ENCODE measurements at places on chromosomes 1 and 21. TPM values are rescaled to one million over a fixed set of nuclear protein-coding genes. Genes with fewer than 3 reads are reported as not detected.

Gene VASH2
- 0.63 TPM for total RNA-seq

Gene SLC9C2
- not detected for total RNA-seq

Gene OR6K3
- not detected for total RNA-seq

Gene LCE2B
- not detected for total RNA-seq

GRCh38 chr1:94026619-94027380, 94.1 kb downstream of the ABCA4 start:
- DNase-seq = no peak

- no peak for DNase-seq
These were observed 138.4 kb downstream of the NOS1AP start for GRCh38 chr1:162207862-162208261.

- no peak for DNase-seq
These were observed 30.1 kb downstream of the CDKN2C start for GRCh38 chr1:51000160-51000559.

DNA sequence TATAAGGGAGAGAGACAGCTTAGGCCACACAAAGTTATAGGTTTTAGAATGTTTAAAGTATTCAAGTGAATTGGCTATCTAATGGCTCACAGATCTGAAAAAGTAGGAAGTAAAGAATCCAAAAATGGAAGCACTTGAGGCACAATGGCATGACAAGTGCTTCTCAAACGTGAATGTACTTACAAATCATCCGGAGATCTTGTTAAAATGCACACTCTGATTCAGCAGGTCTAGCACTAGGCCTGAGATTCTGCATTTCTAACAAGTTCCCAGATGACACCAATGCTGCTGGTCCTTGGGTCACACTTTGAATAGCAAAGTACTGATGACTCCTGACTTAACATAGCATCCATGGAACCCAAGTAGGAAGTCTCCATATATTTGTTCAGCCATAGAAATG, 20.9 kb upstream of the AGL start:
- no peak for DNase-seq

DNA sequence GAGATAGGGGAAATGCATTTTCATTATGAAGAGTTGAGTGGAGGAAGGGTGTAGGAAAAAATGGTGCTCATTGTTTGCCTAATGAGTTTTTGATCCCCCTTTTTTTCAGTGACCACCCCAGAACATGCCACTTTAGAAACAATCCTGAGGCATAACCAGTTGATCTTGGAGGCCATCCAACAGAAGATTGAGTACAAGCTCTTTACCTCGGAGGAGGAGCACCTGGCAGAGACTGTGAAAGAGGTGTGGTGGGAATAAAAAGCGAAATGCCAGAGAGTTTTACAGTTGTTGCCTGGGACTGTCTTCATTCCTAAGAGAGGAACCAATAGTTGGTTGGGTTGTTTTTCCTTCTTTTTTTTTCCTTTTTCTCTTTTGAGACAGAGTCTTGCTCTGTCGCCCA, 54.3 kb upstream of the EPHA8 start:
- no peak for DNase-seq

DNA sequence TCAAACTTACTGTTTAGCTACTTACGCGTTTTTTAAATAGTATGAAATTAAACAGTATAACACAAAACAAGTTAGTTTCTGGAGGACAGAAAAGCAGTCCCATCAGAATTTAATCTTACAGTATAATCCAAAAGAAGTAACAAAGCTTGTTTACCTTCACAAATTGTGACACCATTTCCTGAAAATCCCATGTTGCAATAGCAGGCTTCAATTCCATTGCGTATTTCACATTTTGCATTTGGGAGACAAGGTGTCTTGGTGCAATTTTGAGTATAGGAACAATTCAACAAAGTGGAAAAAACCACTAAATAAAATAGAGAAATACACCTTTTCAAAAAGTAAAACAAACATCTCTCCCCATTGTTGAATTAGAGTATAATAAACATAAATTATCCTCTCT, 1.6 kb downstream of the ADGRL4 start:
- no peak for DNase-seq

GRCh38 chr1:9253453-9254105, 19.0 kb downstream of the H6PD start:
- no peak for DNase-seq

DNA sequence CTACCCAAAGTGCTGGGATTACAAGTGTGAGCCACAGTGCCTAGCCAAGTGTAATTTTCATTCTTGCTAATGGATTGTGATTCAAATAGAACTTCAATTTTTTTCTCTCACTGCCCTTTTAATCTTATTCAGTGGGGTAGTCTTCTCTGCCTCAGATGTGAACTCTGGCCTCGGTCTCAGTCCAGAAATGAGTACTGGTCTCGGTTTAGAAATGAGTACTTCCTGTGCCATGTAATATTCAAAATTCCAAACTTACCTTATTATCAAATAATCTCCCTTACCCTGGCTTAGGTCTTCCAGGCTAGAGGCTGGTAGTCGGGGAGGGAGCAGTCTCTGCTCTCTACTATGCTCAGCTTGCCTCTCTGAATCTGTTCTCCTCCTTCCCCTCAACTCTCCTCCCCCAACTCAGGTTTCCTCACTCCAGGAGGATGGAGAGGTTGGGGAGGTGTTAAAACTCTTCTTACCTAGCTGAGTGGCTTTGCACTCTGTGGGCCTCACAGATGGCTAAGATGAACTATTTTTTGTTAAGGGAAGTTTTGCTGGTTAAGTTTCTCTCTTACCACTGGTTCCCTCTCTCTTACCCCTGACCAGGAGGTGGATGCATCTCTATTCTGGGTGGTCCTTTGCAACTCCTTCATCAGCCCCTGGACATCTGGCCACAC, 4.8 kb upstream of the SLAMF9 start:
- DNase-seq = no peak

DNA sequence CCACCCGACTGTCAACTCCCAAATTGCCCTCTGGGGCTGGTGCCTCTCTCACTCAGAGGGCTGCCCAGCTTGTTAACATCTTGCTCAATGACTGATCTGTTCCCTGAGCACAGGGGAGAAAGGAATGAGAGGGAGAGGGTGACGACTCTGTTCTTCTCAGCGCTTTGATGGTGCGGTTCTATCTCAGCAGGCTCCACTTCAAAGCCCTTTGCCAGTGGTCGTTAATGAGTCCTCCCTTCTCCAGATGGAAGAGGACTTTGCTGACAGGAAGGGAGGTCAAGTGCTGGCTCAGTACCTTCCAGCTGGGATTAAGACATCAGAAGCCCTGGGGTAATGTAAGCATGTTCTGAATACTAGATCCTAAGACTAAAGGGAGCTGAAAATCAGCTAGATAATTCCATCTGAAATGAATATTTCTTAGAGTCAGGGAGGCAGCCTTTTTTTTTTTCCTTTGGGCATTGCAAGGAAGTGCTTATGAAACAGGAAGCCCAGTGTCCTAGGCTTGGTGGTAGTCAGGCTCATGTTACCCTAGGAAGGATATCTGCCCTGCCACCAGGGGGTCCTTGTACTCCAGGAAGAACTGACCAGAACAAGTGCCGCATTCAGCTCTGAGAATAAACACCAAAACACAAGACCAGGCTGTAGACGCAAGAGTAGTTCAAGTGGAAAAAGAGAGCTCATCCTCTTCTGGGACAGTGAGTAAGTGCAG, 4.7 kb downstream of the FMOD start:
- DNase-seq = no peak

DNA sequence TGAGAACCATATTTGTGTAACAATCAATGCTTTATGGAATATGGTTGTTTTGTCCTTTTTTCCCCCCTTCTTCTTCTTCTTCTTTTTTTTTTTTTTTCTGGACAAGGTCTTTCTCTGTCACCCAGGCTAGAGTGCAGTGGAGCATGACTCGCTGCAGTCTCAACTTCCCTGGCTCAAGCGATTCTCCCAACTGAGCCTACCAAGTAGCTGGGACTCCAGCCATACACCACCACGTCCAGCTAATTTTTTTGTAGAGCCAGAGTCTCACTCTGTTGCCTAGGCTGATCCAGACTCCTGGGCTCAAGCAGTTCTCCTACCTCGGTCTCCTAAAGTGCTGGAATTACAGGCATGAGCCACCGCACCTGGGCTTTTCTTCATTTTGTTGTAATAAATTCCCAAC, 86.7 kb downstream of the FMN2 start:
- DNase-seq = no peak

- no peak for DNase-seq
These were observed 29.0 kb downstream of the HIVEP3 start for GRCh38 chr1:41889506-41890414.

DNA sequence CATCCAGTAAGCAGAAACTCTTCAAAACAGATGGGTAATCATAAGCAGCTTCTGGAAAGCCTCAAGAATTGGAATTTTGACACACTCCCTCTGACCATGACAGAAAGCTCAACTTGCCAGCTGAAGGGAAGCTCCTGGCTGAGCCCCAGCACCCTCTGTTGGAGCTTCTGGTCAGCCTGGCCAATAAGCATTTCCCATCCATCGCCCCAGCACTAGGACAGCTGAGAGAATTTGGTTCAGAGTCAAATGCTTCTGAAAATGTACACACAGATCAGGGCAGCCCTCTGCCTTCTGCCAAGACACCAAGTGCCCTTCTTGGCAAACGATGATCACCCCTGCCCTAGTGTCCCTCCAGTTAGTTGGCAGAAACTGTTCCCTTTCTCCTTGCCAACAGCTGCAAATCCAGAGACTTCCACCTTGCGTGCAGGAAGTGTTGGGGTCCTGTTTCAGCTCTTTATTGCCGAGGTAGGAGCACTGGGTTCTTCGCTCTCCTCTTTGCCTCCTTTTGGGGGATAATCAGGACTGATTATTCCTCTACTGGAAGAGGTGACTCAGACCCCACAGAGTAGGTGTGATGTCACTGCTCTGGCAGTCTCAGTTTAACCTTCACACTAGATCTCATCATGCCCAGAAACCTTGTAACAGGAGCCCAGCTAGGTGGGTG, 11.9 kb downstream of the PIGV start:
- DNase-seq = no peak

- DNase-seq = no peak
These were observed 149.6 kb upstream of the SGIP1 start for GRCh38 chr1:66384258-66384921.

DNA sequence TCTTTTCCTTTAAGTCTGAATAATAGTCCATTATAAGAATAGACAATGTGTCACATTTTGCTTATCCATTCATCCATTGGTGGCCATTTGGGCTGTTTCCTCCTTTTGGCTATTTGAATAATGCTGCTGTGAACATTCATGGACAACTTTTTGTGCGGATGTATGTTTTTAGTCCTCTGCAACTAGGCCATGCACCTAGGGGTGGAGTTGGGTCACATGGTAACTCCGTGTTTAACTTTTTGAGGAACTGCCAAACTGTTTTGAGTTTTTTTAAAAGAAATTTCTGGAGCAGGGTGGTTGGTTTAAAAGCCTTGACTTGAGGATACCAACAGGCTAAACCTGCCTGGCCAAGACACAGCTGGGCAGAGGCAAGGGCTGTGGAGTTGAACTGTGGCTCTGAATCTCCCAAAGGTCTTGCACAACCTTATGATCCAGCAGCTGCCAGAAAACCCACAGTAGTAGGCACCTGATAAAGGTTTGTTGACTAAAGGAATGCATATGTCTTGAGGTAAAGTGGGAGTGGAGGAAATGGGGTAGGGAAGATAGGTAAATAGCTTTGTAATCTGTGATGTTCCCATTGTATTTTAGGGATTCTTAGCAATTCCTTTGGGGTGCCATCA, 5.6 kb upstream of the RPTN start:
- DNase-seq = no peak

GRCh38 chr1:6471970-6472368, 6.0 kb upstream of the TNFRSF25 start:
- DNase-seq = no peak

DNA sequence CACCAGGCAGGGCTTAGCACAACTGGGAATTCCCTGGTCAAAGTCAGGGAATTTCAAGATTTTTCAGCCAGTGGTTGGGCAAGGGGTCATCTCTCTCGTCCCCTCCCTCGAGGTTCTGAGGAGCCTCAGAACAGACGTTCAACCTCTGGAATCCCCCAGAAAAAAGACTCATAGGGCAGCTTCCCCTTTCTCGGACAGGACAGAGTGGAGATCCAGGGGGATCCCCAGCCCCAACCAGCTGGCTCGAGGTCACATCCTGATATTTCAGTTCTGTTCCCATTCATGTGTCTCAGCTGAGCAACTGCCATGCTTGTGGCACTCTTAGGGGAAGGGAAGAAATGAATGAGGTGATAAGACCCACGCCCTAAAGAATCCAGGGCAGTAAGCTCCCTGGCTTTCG, 4.9 kb upstream of the LAD1 start:
- DNase-seq = no peak

GRCh38 chr1:119647228-119647733, 785 bp downstream of the ZNF697 start:
- no peak for DNase-seq

DNA sequence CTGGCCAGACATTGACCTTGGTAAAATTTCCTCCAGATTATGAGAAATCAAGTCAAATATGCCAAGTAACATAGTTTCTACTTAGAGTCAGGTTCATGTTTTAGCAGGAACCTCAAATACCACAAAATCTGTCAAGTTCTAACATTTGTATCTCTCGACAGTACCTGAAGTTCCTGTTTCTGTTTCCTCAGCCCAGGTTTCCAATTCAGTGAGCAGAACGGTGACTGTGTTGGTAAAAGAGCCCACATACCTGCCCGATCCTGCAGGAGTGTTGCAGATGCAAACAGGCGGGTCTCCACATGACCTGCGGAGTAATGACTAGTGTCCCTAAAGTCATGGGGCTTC, 57.9 kb upstream of the LGALS8 start:
- no peak for DNase-seq

GRCh38 chr1:224621813-224622682, 5.9 kb downstream of the CNIH3 start:
- no peak for DNase-seq

Measured in epithelial cell of proximal tubule (primary cell).